ENCODE measurements at places on chromosomes 12 and 14.

- no peak for DNase-seq
Measured at GRCh38 chr14:74299061-74299545, 3.6 kb downstream of the ABCD4 start.

- no peak for DNase-seq
Measured at GRCh38 chr14:93262446-93262845, 55.4 kb downstream of the UBR7 start.

- no peak for DNase-seq
Measured at GRCh38 chr12:95674631-95675030, 115.9 kb downstream of the NTN4 start.

DNA sequence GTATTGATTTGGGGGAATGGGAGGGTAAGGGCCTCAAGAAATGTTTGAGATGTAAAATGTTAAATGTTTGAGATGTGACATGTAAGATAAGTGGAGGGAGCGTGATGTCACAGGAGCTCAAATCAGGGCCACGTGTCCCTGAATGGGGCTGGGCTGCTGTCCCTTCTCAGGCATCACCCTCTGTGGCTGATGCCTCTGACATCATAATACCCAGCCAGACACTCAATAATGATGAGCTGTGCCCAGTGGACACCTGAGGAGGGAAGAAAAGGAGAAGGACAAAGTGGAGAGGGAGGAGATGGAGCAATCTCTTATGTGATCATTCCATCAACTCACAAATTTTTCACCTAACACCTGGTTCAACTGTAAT, 120.8 kb downstream of the SAMD4A start:
- no peak for DNase-seq

DNA sequence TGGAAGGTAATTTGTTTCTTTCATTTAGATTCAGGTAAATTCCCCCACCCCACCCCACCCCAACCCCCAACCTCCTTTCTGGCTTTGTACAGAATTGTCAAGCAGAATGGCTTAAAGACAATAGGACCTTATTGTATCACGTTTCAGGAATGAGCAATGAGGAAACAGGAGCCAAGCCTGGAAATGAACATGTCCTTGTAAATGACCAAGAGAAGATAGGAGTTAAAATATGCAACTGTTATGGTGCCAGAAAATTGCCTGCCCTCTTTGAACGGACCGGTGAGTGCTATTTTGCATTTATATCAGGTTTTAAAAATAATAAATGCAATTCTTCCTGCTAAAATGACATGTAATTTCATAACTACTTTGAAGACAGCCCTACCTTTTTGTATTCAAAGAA, 141.6 kb upstream of the PELI2 start:
- DNase-seq, result no peak

- no peak for DNase-seq
Measured at GRCh38 chr12:102540815-102541385, 60.5 kb upstream of the IGF1 start.

DNA sequence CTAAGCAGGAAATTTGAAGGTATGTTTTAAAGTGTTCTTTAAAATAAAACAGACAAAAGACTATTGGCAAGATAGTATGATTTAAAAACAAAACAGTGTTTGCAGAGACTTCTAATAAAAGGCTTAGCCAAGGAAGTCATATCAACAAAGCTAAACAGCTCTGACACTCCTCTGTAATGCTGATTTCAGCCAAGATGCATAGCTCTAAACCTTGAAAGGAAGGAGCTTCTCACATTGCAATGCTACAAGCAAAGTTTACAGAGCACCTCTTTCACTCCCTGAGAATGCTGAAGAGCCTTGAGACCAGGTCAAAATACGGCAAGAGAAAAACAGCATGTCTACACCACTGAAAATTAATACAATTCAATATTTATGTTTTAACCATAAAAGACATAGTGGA, 51.8 kb downstream of the PARP11 start:
- no peak for DNase-seq

GRCh38 chr12:104852102-104852501, 106.0 kb downstream of the SLC41A2 start:
- DNase-seq, result no peak

DNA sequence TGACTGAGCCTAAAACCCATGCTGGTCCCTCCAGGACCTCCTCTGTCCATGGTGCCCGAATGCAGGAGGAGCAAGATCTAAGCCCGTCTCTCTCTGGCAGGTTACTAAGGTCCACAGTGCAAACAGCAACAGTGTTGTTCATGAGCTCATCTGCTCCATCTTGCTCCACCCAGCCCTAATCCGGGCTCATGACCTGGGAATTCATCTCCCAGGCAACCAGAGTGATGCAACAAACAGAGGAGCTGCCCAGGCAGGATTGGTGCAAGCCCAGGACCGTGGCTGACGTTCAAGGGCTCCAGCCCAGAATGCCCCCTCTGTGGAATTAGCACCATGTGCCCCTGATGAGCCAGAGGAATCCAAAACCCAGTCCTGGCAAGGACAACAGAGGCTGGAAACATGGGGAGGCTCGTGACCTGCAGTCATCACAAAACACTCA, 29.9 kb downstream of the HSPB8 start:
- DNase-seq, result no peak

GRCh38 chr12:13071305-13072280, 27.4 kb downstream of the FAM234B start:
- no peak for DNase-seq

- no peak for DNase-seq
Measured at GRCh38 chr12:77248036-77248435, 182.7 kb upstream of the E2F7 start.

GRCh38 chr14:35341751-35342488, 49.7 kb downstream of the PSMA6 start:
- peak; percentile 12 for DNase-seq

DNA sequence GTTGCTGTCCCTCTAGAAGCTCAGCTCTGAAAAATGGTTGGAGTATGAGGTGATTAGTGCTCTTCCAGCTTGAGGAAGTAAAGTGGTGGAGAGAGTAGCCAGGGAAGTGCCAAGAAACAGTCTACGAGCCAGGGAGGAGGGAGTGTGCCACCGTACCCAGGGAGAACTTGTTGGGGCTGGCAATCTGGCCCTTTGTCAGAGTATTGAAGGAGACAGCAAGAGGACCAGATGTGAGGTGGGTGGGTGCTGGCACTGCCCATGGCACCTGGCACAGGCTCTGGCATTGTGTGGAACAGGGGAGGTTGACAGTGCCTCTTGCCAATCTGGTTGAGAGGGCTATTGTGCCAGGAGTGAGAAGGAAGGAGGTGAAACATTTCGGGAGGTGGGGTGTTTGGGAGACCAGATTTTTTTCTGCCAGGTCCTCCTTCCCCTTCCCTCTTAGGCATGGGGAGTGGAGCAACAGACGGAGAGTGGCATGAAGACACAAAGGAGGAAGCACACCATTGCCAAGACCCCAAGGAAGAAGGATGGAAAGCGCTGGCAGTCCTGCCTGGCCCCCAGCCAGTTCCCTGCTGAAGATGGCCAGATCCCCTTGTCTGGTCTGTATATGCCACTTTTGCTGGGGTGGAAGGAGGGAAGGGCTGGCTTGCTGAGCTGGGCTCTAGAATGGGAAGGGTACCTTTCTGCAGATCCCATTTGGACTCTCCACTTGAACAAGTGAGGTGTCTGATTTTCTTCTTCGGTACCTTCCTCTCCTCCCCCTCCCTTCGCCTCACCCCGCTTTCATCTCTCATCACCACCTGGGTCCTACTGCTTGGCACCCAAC, 37.5 kb downstream of the ZFHX2 start:
- no peak for DNase-seq

GRCh38 chr12:109737631-109738030, 24.0 kb downstream of the FAM222A start:
- no peak for DNase-seq

DNA sequence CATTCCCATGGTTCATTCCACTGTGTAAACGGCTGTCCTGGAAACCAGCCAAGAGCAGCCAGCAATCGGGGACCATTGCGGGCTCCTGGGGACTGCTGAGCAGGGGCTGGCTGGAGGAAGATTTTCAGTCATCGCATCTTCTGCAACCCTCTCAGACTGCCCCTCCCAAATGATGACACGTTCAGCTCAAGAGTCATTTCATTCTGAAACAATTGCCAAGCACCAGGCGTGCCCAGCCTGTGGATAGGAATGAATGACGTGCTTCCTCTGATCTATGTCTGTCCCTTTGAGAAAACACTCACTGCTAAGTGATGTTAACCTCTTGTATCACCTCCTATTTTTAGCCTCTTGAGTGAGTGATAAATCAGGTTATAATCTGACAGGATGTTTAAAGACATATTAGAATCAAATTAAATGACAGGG, 62.0 kb downstream of the NDUFA12 start:
- no peak for DNase-seq

DNA sequence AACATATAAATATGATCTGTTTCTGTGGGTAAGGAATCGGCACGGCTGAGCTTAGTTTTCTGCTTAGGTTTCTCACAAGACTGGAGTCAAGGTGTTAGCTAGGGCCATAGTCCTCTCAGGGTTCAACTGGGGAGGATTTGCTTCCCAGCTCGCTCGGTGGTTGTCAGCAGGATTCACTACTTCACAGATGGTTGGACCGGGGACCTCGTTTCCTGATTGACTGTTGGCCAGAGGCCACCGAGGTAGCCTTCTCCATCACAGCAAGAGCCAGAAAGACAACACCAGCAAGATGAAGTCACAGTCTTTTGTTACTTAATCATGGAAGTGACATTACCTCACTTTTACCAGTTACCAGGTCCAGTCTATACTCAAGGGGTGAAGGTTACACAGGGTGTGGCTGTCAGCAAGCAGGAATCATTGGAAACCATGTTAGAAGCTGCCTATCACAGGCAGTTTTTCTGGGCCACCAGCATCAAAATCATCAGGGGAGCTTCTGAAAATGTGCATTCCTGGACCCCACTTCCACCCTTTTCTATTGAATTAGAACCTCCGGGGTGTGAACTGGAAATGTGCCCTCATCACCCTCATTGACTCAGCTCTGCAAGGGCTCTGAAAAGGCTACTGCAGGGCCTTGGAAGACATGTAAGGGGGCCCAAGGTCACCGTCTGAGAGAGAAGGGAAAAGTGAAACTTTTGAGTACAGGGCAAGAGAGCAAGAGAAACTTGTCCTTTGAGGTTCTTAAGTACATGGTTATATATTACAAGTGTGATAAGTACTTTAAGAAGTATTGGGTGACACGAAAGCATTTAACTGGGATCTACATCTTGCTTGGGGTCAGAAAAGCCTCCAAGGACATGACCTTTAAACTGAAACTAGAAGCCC, 10.9 kb downstream of the COPS7A start:
- no peak for DNase-seq

DNA sequence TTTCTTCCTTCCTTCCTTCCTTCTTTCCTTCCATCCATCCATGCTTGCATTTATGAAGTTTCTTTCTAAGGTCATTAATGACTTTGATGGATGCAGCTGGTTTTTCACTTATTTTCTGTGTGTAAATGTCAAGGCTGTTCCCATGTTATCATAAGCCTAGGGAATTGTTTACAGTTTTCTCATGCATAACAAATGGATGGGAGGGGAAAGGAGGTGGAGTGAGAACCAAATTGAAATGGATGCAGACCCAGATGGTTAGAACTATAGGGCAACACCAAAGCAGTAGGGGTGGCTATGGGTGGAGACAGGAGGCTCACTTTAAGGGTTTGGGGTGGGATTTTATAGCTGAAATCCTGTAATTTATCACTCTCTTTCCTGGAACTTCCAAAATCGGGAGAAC, 146.2 kb downstream of the TPH2 start:
- no peak for DNase-seq

DNA sequence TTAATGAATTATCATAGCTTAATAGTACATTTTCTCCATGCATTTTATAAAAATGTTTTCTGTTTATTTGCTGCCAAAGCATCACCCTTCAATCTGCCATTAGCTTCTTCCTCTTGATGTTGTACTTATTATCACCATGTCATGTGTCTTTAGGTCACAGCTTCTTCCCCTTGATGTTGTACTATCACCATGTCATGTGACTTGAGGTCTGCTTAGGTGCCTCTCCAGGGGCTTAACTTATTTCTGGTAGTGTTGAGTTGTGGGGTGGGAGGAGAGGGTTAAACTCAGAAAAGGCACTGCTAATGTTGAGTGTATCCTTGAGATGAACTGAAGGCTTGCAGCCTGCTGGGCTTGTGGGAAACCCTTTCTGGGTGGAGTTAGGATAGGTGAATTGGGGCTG, 87.8 kb downstream of the DAAM1 start:
- DNase-seq, result no peak

DNA sequence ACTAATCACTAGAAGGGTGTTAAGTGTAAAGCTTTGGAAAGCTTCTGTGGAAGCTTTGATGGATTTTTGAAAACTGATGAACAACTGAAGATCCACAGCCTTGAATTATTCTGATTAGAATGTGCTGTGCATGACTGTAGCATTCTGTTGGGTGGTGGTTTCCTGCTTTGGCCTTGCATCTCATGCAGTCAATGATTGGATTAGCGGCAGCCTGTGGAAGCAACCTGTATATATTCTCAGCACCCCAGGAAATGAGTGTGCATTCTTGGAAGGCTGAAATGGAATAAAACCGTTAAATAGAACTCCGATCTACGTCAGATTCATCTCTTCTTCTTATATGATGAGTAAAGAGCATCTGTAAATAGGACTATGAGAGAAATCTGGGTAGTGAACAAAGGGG, 120.2 kb downstream of the SLC16A7 start:
- no peak for DNase-seq

- no peak for DNase-seq
Measured at GRCh38 chr14:105378873-105379685, 19.3 kb upstream of the TEX22 start.

DNA sequence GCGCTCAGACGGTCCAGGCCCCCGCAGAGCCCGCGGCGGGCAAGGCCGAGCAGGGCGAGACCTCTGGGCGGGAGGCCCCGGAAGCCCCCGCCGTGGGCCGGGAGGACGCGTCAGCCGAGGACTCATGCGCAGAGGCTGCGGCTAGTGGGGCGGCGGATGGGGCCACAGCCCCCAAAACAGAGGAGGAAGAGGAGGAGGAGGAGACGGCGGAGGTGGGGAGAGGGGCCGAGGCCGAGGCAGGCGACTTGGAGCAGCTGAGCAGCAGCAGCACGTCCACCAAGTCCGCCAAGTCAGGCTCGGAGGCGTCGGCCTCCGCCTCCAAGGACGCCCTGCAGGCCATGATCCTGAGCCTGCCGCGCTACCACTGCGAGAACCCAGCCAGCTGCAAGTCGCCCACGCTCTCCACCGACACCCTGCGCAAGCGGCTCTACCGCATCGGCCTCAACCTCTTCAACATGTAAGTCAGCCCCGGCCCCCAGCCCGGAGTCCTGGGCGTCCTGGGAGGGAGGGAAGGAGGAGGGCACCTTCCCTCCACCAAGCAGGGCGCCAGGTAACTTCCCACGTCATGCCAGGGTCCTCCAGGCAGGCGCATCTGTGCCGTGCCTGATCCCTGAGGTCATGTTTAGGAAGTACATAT, 72.4 kb downstream of the IQSEC3 start:
- no peak for DNase-seq

- no peak for DNase-seq
Measured at GRCh38 chr14:93984987-93985410, 8.6 kb upstream of the ASB2 start.

GRCh38 chr12:14954269-14954668, 7.1 kb downstream of the ARHGDIB start:
- DNase-seq, result no peak

GRCh38 chr14:91396959-91397815, 20.4 kb downstream of the CCDC88C start:
- peak; percentile 69 for DNase-seq

GRCh38 chr12:49925433-49926204, 21.9 kb upstream of the FAIM2 start:
- DNase-seq, result no peak

Measured in stimulated activated naive CD4-positive, alpha-beta T cell (primary cell).